ENCODE measurements at places on chromosomes 2 and 18.
A peak's percentile ranks its signal among the peaks of the same experiment; 100 is the strongest.

- no peak for DNase-seq
Observed at GRCh38 chr18:63867368-63868125, 20.0 kb upstream of the SERPINB2 start.

- DNase-seq: no peak
Observed at GRCh38 chr2:26685989-26686839, 6.3 kb upstream of the KCNK3 start.

- DNase-seq: no peak
Observed at GRCh38 chr2:20667151-20667530, 197 bp downstream of the GDF7 start.

DNA sequence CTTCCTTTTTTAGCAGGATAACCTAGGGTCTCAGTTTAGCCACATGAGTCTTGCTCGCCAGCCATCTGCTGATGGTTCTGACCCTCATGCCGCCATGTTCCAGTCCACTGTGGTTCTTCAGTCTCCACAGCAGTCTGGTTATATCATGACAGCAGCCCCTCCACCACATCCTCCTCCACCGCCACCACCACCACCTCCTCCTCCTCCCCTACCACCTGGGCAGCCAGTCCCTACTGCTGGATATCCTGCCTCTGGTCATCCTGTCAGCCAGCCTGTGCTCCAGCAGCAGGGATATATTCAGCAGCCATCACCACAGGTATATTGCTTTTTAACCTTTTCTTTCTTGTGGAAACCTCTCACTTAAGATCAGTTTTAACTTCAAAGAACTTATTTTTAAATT, 89.9 kb upstream of the UBXN4 start:
- DNase-seq: no peak

DNA sequence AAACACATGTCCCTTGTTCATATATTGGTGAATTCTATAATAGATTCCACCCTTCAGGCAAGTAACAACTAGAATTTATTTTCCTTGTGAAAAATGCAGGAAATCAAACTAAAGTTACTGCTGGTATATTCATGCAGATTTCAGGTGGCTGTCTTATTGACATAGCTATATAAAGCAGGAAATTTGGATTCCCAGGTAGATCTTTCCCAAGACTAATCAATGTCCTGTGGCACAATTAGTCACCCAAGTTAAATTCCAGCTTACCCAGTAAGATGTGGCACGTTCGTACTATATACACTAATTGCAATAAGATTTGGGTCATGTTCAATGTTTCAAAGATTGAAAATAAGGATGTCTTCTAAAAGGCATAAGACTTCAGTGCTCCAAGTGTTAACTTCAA, 42.0 kb downstream of the MYO5B start:
- DNase-seq: no peak

DNA sequence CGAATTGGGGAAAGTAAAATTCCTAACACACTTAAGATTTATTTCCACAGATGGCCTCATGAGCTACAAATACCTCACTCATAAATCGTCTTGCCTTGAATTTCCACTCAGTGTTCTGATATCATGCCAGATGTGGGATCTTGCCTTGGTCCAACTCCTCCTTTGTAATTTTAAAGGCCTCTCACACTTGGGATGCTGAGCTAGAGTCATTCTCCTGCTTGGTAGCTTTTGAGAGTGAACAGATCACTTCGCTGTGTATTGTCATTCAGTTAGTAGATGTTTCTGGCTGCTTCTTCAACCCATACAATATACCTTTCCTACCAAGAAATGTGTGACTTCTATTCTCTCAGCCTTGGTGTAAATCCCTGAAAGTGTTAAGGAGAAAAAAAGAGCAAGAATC, 309.2 kb downstream of the NRXN1 start:
- DNase-seq: no peak

DNA sequence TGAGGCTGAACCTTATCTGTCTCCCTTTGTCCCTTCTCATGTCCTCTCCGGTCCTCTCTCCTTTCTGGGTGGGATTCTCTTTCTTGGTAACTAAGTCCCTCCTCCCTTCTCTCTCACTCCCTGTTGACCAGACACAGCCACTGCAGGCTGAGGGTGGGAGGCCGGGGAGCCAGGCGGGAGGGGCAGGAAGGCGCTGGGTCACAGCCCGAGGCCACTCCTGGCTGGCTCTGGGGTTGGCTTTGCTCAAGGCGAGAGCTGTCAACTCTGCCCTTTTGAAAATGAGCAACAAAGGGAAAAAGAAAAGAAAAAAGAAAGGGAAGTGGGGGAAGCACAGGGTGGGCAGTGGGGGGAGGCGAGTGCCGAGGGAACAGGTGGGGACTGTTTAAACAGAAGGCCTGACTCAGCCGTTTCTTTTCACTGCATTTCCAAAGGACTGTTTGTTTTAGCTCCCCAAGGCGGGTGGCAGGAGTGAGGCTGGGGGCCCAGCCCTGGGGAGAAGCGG, 70.5 kb upstream of the IGFBP5 start:
- no peak for DNase-seq

- DNase-seq: no peak
Observed at GRCh38 chr18:63836456-63836855, 51.0 kb upstream of the SERPINB2 start.

GRCh38 chr2:120253021-120253882, 600 bp downstream of the RALB start:
- peak; percentile 53 for DNase-seq

GRCh38 chr2:233402346-233402745, 48.1 kb downstream of the DGKD start:
- DNase-seq: no peak

- no peak for DNase-seq
Observed at GRCh38 chr2:157792335-157793052, 83.6 kb downstream of the ACVR1 start.

DNA sequence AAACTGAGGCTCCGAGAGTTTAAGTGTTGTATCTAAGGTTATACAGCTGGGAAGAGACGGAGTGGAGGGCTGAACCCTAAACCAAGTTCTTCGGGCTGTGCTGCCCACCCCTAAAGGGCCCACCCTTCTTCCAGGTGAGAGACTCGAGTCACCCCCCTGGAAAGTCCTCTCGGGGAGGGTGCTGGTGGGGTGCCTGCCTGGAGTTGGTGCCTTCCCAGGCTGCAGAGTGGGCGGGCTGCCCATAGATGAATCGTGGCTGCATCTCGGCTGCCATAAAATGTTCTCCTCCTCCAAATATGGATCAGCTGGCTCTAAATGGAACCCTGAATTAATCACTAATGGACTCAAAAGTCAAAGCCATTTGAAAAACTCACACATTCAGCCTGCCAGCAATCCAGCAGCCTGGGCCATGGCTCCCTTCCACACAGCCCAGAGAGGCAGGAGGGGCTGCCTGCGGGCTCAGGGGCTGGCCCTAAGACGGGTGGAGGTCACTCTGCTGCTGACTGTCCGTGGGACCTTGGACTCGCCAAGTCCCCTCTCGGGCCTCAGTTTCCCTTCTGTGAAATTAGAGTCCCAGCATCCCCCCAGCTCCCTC, 7.7 kb downstream of the CIB4 start:
- no peak for DNase-seq

- DNase-seq: no peak
Observed at GRCh38 chr2:111705239-111705638, 178.8 kb downstream of the ANAPC1 start.

GRCh38 chr2:64780041-64780440, 126.3 kb upstream of the SERTAD2 start:
- DNase-seq: no peak

GRCh38 chr2:165804719-165805118, 10.7 kb upstream of the GALNT3 start:
- no peak for DNase-seq

DNA sequence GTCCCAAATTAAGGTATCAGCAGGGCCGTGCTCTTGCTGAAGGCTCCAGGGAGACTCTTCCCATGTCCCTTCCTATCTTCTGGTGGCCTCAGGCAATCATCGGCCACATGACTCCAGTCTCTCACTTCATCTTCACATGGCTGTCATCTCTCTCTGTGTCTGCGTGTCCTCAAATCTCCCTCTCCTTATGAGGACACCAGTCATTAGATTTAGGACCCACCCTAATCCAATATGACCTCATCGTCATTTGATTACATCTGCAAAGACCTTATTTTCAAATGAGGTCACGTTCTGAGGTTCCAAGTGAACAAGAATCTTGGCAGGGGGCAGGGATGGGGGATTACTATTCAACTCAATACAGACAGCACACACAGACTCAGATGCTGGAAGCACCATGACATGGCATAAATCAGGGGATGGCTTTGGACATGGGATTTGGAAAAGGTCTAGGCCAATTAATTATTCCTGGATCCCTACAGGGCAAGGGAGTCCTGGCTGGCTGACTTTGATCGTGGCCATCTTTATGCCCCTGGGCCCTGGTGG, 210.0 kb upstream of the SKOR2 start:
- DNase-seq: no peak

DNA sequence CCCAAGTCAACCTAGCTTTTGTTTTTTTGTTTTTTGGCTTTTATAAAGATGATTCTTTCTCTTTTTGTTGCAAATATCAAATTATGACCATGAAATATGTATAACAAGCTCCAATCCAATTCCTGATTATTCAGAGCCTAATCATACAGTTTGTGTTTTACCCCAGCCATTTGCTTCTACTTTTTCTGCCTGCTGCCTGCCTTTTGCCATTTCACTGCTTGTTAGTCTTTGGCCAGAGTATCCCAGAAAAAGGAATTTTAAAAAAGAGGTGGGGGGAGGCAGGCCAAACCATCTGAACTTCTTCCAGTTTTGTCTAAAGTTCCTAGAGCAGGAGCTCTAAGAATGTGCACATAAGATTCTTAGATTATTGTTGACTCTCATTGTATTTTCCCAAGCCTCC, 211.9 kb upstream of the VRK2 start:
- DNase-seq: no peak

DNA sequence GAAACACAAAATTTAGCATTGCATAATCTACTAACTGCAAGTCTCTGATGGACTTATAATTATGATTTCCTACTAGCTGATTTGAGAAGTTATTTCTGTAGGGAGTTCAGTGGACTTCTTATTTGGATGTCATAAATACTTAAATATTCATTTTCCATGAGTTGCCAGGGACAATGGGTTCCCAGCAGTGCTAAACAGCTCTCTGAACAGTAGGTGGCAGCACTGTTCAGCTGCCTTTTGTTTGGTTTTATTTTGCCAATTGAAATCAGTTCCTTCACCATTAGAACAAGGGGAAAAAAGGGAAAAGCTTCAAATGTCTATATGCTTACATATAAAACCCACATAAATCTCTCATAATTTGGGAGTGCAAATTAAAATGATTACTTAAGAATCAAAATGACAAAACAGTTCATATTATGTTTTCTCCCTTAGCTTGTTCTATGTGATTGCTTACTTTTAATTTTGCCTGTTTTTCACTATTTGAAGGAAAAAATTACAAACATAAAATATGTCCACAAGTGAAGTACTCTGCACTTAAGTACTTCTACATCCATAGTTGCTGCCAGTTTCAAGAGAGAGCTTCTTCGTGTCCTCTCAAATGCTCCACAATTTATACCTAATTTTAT, 898.9 kb downstream of the CPS1 start:
- peak; percentile 18 for DNase-seq

DNA sequence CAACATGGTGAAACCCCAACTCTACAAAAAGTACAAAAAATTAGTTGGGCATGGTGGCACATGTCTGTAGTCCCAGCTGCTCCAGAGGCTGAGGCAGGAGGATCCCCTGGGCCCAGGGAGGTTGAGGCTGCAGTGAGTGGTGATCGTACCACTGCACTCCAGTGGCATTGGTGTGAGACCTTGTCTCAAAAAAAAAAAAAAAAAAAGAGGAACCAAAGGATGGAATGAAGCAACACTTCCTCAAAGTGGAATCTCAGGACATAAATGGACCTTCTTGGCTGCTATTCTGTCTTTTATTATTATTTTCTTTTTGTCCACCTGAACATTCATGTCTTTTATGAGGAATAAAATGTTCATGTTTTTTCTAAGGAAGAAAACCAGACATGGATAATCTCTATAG, 13.7 kb downstream of the GEMIN6 start:
- DNase-seq: no peak

- DNase-seq: peak; percentile 62
Observed at GRCh38 chr18:10015941-10016819, 102.4 kb downstream of the VAPA start.

GRCh38 chr18:37476182-37476581, 89.4 kb downstream of the CELF4 start:
- no peak for DNase-seq

- no peak for DNase-seq
Observed at GRCh38 chr2:44884677-44885076, 56.8 kb upstream of the SIX3 start.

DNA sequence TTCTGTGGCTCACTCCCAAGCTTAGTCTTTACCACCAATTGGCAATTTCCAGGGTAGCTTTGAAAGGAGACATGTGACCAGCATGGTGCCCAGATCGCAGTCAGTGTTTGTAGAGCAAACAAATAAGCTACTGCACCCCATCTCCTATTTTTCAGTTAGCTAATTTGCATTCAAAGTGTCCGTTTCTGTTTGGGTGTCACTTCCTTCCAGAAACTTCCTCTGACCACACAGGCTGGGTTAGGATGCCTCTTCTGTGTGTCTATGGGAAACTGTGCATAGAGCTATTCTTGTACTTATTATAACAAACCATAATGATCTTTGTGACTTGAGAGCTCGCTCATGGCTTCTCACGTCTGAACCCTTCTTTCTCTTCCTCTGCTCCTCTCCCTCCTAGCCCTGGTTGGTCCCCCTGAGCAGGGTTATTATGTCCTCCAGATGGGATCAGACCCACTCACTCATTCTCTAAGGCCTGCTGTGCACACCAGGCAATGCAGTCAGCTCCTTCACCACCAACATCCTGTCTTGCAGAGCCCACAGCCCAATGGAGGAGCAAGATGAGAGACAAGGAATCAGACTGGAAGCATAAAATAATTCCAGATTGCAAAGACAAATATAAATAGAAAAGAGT, 101.2 kb upstream of the ALK start:
- no peak for DNase-seq

- DNase-seq: no peak
Observed at GRCh38 chr2:46076251-46076650, 221.0 kb upstream of the EPAS1 start.

- no peak for DNase-seq
Observed at GRCh38 chr2:15521641-15522181, 39.4 kb downstream of the NBAS start.

DNA sequence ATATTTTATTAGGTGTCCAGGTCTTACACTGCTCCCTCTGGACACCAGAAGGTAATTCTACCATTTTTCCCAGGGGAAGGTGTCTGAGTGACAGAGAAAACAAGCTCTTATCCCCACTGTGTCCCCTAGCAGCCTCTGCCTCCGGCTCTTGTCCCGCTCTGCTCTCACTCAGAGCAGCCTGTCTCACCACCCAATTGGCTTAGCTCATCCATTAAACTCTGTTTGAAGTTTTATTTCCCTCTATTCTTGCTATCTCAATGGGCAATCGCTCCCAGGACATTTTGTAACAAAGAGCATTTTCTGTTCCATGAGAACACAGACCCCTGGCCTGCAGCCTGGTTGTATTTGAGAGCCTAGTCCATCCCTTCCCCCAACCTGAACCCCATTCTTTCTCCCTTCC, 90.6 kb upstream of the LDAH start:
- DNase-seq: no peak
